Neural crest cell (in vitro differentiated cells): ENCODE measurements at places on chromosomes 12 and 14.
A peak's percentile ranks its signal among the peaks of the same experiment; 100 is the strongest.

DNA sequence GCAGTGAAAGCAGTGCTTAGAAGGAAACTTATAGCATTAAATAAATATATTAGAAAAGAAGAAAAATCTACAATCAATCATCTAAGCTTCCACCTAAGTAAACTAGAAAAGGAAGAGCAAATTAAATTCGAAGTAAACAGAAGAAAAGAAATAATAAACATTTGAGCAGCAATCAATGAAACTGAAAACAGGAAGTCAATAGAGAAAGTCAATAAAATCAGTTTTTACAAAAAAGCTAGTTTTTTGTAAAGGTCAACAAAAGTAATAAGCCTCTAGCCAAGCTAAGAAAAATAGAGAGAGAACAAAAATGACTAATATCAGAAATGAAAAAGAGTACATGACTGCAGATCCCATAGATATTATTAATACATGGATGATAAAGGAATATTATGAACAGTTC, 34.2 kb upstream of the KTN1 start:
- DNase-seq, result no peak

GRCh38 chr12:122096591-122097149, 18.1 kb downstream of the MLXIP start:
- DNase-seq, result no peak

- DNase-seq, result no peak
Measured at GRCh38 chr12:49200919-49201594, 12.2 kb upstream of the TUBA1A start.

DNA sequence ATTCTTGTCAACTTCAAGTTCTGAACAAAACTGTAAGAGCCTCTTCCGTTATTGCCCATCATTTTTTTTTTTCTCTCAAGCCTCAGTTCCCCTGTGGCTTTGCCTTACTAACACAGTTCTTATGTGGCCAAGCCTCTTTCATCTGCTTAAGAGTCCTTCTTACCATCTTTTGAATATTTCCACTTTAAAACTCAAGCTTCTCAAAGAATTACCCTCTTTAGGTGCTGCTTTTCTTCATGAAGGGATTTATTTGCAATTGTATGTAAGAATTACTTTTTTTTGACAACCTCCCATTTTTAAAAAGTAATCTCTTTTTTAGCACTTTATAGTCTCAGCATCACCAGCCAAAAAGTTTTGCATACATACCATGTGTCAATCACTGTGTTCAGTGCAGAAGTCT, 240.2 kb upstream of the RMST start:
- DNase-seq, result no peak

DNA sequence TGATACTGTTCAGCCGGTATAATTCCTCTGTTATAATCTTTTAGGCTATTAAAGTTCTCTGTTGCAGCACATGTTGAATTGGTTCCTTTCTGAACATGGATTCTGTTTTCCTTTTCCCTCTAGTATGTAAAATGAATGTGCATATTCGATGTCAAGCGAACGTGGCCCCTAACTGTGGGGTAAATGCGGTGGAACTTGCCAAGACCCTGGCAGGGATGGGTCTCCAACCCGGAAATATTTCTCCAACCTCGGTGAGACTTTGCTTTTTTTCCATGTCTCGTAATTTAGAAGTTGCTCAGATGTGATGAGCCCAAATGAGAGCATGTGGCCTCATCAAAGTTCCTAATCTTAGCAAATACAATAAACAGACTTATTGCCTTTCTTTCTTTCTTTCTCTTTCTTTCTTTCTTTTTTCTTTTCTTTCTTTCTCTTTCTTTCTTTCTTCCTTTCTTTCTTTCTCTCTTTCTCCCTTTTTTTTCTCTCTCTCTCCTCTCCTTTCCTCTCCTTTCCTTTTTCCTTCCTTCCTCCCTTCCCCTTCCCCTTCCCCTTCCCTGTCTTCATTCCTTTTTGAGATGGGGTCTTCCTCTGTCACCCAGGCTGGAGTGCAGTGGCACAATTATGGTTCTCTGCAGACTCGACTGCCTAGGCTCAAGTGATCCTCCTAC, 131.9 kb downstream of the PRKCH start:
- no peak for DNase-seq

DNA sequence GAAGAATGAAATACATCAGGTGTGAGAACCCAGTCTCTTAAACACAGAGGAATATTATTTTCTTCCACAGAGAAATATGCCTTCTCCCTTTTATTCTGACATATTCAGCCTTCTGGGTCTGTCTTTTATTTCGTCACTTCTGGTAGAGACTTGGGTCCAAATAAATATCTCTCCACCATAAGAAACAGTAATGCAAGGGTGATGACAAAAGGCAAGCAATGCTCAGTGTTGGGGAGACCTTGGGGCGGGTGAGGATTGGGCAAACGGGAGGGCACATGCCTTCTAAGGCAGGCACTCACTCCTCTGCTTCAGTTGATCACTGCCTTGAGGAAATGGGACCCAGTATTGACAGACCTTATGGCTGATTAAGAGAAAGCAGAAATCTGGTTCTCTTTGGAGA, 6.7 kb upstream of the SOCS2 start:
- no peak for DNase-seq

DNA sequence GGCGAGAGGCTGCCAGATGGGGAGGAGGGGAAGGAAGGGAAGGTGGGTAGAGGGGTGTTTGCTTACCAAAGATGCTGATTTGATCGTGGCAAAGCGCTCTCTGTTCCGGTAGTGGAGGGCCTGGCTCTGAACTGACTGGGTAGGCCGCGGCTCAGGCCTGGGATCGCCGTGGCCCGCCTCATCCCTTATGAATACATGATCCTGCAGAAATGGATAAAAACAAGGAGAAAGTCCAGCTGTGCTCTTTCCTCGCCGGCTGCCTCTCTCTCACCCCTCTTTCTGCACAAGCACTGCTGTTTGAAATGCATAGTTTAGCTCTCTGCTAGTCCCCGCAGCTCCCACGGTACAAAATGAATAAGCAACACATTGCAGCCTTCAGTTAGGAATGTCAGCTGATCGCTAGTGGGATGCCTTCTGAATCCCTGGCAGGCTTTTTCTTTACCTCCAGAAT, 53.8 kb downstream of the PEBP1 start:
- DNase-seq, result peak; percentile 44

GRCh38 chr14:30681752-30682355, 59.7 kb downstream of the SCFD1 start:
- DNase-seq, result no peak

DNA sequence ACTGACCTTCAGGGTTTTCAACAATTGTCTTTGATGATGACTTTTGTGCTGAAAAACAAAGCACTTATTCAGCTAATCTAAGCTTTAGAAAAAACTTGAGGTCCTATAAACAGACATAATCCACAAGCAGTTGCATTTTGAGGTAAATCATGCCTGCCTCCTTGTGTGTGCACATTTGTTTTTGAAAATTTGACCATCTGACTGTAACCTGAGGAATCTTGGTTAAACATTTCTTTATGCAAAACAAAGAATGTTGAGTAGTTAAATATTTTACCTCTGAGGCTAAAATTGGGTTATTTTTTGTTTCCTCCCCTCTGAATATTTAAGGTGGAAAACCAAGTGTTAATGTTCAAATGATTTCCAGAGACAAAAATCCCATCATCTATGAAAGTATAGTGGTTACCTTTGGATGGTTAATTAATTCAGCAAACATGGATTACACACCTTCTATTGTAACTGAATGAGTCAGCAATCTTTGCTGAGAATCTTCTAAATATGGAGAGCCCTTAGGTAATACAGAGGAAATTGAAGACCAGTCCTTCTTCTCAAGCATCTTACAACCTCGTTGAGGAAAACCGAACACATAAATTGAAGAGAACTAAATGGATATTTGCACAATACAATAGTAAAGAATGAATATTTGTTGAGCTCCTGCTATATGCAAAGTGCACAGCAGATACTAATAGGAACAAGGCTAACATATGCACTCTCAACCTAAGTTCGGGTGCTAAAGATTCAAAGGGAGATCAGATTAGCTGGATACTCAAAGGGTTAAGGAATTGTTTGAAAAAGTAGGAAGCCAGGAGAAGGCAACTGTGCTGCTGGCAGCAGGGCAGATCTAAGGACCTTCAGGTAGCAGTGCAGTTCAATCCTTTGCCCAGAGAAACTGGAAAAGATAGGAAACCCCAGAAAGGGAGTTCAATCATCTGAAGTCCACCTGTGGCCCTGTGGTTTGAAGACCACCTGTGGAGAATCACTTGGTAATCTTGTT, 115.2 kb downstream of the BMP4 start:
- no peak for DNase-seq

DNA sequence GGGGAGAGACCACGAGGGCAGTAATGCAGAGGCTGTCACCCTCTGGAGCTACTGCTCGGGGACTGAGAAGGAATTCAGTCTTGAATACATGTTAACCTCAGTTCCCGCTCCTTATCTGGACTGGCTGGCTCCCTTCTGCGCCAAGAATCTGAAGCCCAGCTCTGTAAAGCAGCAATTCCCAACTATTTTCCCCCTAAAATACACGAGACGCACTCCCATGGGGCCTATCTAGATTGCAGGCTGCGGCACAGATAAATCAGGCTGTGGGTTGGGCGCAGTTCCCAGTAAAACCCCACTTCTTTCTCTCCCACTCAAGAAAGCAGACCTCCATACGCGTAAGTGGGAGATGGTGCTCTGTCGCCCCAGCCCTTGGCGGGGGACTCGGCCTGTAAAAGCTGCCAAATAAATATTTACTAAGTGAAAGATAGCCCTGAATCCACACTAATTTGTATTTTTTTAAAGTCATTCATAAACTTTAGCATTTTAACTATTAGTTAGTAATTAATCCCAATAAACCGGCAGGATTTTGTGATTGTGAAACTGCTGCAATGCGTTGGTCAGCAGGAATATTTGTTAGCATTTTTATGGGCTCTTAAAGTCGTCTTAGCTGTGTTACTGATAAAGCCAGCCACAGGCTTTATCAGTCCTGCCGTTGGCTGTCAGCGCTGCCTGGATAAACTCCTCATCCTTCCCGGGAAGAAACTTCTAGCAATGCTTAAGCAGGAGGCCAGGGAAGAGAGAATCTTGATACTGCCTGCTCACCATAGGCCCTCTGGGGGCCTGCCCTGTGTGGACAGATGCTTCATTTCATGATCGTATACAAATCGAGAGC, 17.8 kb downstream of the FBXL14 start:
- DNase-seq, result no peak

GRCh38 chr12:29713729-29714128, 70.0 kb downstream of the TMTC1 start:
- no peak for DNase-seq

- DNase-seq, result no peak
Measured at GRCh38 chr12:124073356-124074035, 100.5 kb downstream of the ZNF664 start.
